ENCODE measurements at places on chromosomes 16 and 17.

- DNase-seq: no peak
These were observed 10.2 kb upstream of the SIAH1 start for GRCh38 chr16:48395375-48395774.

DNA sequence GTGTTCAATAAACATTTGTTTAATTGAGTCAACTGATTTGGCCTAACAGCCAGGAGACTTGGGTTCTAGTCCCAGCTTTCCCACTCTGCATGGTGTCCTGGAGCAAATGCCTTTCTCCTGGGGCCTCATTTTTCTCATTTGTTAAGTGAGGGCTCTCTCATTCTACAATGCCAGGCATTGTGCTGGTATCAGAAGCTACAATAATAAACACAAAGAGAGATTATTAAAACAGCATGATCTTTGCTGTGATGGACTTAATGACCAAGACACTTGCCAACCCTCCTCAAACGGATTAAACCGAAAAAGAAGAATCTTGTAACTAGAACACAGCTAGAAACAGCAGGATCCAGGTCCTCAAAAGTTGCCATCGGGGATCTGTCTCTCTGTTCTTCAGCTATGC lies 4.8 kb upstream of the VAMP2 start:
- DNase-seq: no peak

DNA sequence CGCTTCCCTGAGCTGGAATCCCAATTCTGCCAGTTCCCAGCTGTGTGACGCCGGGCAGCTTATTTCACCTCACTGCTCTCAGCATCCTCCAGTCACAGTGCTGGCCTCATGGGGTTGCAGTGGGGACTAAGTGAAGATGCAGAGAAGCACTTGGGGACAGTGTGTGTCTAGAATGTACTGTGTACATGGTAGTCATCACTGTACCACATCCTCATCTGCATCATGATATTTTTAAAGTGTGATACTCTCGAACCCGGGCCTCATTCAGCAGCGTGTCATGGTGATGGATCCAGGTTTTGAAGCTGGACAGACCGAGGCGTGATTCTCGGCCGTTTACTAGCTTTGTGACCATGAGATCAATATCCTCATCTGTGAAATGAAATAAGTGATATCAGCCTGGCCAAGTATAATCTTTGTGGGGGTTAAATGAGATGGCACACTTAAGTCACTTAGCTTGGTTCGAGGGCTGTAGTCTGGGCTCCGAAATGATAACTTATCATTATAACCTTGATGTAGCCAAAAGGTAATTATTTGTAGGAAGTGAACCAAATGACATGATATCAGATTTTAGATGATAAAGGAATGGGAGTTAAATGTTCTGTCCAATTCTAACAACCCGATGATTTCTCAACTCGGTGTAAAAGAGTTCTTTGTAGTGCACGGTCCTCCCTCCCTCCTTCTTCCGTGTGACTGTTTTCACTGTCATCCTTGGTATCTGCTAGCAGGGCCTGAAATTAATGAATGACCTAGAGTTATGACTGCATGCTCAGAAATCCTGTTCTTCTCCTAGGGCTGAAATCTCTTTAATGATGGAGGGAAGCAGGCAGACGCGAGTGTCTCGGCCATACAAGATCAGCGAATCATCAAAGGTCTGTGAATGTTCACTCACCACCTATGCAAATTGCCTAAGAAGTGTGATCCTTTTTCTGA lies 2.0 kb downstream of the KLHL36 start:
- no peak for DNase-seq

DNA sequence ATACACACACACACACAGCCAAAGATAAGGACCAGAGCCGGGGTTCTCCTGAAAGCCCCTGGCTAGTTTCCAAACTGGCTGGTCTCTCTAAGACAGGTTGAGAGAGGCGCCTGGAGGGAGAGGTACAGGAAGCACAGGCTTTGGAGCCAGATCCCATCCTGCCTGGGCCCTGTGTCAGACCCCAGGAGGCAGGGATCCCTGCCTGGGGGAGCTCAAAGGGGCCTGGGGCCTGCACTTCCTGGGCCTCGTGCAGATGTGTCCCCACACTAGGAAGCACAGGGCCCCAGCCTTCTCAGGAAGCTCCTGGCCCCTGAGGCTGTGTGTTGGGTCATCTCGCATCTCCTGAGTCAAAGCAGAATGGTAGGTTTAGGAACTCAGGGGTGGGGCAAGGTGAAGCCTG lies 16.0 kb downstream of the SLC5A10 start:
- DNase-seq: no peak

DNA sequence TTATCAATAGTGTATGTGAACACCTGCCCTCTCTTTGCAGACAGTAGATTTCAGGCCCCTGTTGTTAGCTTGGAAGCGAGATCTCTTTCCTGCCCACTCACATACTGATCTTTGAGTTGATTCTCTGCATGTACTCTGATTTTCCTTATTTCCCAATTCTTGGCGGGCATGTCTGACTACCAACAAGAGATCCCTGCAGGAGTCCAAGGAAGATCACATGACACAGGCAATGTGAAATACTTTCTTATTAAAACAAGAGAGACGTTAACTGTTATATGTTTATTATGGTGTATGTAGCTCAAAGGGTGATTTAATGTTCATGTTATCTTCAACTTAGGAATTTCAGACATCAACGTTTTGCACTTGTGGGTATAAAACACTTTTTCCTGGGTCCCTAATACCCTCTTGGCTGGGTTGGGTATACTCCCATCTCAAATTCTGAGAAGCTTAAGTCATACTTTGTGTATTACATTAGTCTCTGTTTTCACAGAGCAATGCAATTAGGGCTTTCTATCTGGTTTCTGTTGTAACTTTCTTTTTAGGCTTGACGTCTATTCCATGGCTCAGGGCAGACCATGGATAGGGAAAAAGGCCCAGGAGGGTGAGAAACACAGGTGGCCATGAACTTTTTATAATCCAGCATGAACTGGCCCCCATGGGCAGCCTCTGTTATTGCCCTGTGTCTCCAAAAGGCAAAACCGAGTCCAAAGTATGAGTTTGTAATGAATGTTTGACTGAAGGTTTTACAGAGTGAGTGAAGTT lies 32.2 kb downstream of the HSD17B2 start:
- no peak for DNase-seq

GRCh38 chr17:59893676-59894100 lies 767 bp downstream of the RPS6KB1 start:
- DNase-seq: no peak

GRCh38 chr17:6471531-6472465 lies 27.5 kb downstream of the PIMREG start:
- no peak for DNase-seq

DNA sequence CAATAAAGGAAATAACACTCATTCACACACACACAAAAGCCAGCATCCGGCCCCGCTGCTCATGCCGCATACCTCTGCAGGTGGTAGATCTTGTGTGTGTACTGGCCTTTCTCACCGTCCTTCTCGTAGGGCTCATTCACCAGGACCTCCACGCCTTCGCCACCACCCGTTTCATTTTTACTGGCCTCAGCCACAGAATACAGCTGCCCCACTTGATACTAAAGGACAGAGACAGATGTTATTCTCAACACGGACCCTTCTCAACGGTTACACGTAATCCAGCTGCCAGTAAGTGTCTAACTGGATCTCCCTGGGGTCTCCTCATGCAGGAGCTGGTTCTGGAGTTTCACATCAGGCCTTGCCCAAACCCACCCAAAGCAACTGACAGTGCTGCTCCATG lies 9.7 kb downstream of the PITPNA start:
- no peak for DNase-seq

DNA sequence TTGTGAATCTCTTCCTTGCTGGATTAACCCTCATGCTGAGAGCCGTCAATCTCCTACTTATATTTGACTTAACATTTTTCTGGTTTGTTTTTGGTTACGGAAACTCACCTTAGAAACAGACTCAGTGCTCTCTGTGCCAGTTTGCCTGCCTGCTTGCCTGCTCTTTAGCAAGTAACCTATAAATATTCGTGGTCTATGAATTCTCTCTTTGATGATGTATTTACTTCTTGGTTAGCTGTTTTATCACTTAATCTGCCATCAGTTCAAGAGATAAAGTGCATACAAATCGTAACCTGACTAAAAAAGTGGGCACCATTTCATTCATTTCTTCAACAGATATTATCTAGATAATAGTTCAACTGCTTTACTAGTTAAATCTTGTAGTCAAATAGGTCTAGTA lies 26.7 kb downstream of the CYB5B start:
- DNase-seq: no peak

DNA sequence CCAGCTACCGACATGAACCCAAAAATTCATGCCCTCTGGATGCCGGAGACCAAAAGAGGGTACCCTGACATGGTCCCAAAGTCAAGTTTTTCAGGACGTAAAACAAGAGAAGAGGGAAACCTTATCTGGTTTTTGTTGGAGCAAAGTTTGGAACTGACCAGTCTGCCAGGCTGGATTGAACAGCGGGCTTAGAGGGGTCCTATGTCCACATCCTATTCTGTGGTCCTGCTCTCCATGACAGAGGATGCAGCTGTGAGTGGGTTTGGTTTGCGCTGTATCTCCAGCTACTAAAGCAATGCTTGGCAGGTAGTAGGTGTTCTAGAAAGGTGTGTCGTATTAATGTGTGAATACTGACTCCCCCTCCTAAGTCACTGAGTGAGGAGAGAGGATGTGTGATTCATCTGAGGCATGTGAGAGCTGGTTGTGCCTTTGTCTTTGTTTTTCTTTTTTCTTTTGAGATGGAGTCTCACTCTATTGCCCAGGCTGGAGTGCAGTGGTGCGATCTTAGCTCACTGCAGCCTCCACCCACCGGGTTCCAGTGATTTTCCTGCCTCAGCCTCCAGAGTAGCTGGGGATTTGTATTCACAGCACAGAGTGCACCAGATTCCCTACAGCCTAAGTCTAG lies 31.0 kb downstream of the PMM2 start:
- no peak for DNase-seq

DNA sequence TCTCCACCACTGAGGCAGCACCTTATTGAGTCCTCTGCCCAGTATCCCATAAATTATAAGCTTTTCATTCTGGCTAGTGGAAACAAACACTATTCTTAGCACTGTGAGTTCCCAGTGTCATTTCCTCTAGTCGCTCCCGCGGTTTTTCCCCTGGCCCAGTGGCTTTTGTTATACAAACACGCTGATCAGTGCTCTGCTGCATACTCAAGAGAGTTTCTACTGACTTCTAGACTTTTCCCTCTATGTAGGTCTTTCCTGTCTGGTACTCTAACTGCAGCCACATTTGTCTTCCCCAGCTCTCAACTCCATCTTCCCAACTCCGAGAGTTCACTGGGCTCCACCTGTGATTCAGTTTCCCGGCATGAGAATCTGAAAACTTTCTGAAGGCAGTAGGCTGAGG lies 556.6 kb upstream of the SALL1 start:
- no peak for DNase-seq

- no peak for DNase-seq
These were observed 22.6 kb upstream of the HOXB13 start for GRCh38 chr17:48751172-48751571.

GRCh38 chr17:19796457-19796856 lies 48.4 kb upstream of the ALDH3A1 start:
- no peak for DNase-seq

DNA sequence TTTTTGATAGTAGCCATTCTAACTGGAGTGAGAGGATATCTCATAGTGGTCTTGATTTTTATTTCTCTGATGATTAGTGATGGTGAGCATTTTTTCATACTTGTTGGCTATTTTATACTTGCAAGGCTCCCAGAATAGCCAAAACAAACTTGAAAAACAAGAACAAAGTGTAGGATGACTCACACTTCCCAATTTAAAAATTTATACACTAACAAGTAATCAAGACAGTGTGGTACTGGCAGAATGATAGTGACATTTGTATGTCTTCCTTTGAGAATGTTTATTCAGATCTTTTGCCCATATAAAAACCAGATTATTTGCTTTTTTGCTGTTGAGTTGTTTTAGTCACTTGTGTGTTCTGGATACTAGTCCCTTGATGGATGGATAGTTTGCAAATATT lies 17.8 kb downstream of the SPECC1 start:
- no peak for DNase-seq

DNA sequence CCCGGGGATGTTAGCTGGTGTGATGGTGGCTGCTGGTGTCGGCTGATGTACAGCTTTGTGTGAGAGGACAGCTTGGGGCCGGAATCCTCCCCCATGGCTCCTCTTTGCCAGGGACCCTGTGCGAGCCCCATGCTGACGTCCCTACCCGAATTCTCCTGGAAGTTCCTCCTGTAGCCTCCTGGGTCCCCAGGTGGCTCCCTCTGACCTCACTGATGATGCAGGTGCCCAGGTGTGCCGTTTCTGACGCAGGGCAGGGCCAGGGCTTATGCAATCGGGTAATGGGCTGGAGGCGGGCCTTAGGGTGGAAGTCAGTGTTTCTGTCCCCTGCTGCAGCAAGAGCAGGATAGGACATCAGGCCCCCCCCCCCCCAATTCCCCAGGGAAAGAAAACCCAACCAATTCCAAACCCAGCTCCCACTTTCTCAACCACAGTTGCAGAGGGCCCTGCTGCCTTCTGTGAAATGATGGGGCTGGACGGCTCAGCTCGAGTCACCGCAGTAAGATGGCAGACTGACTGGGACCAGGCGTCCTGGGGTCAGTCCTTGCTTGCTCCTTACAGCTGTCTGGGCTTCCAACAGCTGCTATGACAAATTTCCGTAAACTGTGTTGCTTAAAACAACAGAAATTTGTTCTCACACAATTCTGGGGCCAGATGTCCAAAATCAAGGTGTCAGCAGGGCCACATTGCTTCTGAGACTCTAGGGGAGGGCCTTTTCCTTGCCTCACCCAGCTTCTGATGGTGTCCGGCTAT lies 139.0 kb upstream of the PLCG2 start:
- no peak for DNase-seq

- no peak for DNase-seq
These were observed 3.3 kb downstream of the HNF1B start for GRCh38 chr17:37741341-37742115.

DNA sequence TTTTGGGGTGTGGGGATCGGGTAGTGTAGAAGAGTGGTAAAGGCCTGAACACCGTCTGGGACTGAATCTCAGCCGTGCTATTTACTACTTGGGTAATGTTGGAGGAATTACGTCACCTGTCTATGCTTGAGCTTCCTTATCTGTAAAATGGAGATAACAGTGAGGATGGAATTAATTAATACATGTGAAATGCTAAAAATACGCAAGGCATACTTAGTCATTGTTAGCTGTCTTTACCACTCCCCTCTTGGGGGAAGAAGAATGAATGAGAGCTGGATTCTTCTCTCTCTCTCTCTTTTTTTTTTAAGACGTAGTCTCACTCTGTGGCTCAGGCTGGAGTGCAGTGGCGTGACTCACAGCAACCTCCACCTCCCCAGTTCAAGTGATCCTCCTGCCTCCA lies 41.1 kb upstream of the TANGO6 start:
- no peak for DNase-seq

GRCh38 chr17:80432961-80433550 lies 18.1 kb downstream of the ENDOV start:
- no peak for DNase-seq

GRCh38 chr17:70905796-70906195 lies 736.5 kb downstream of the KCNJ2 start:
- no peak for DNase-seq

- DNase-seq: no peak
These were observed 360.3 kb upstream of the KIF2B start for GRCh38 chr17:53462393-53462811.

- peak; percentile 39 for DNase-seq
These were observed 996 bp upstream of the CPNE2 start for GRCh38 chr16:57091200-57091974.

All from neural crest cell (in vitro differentiated cells).